ENCODE measurements at places on chromosomes 7 and 10.

DNA sequence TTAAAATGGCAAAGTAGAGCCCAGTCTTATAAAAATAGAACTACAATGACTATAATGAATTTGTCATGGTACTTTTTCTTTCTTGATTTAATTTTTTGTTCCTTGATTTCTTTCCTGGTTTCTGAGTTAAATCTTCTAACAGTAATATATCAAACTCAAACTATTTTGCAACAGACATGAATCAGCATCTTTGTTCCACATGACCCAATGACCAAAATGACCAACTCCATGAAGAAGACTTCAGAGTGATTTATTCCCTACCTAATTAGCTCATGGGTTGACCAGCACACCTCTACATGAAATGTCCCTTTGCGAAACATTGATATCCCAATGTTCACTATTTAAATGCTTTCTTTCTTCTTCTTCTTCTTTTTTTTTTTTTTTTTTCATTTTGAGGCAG lies 30.9 kb downstream of the NMT2 start:
- no peak for DNase-seq

GRCh38 chr10:60797200-60797599 lies 18.9 kb downstream of the CDK1 start:
- no peak for DNase-seq

DNA sequence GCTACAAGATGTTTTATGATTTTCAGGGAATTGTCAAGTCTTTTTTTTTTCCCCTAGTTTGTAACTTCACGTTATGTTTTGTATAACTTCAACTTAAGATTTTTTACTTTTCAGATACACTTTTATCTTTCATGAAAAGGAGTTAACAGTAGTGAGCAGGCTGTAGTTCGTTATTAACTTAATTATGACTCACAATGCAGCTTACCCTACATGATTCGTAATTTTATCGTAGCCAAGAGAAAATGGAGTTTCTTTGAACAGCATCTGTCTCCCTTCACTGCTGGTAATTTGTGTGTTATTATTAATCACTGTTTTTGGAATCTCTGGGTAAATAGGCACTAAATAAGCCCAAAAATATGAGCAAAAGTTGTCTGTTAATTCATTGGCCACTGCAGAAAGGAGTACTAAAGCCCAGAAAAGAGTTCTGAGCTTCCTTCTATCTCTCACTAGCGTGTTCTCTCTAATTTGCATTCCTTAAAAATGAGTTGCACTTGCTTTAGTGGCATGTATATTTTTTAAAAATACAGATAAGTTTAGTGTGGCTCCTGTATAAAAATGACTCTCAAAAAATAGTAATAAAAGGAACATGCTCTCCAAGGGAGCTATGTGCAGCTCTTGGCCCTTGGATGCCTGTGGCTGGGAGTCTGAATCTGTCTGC lies 36.1 kb downstream of the RALA start:
- DNase-seq = no peak

GRCh38 chr7:48691788-48692187 lies 232.6 kb upstream of the CDC14C start:
- DNase-seq = no peak

DNA sequence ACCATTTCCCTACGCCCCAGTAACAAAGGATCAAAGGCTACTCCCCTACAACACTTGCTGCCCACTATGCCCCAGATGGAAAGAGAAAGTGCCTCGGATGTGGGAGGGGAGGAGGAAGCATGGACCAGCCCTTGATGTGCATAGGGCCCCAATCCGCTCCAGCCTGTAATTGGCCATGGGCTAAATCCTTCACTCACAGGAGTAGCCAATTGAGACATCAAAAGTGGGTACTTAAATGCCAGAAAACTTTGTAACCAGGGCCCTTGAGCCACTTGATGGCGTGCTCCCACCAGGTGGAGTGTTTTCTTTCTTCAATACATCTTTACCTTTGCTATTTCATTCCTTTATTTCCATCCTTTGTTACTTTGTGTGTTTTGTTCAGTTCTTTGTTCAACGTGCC lies 500.5 kb upstream of the LRRN3 start:
- no peak for DNase-seq

DNA sequence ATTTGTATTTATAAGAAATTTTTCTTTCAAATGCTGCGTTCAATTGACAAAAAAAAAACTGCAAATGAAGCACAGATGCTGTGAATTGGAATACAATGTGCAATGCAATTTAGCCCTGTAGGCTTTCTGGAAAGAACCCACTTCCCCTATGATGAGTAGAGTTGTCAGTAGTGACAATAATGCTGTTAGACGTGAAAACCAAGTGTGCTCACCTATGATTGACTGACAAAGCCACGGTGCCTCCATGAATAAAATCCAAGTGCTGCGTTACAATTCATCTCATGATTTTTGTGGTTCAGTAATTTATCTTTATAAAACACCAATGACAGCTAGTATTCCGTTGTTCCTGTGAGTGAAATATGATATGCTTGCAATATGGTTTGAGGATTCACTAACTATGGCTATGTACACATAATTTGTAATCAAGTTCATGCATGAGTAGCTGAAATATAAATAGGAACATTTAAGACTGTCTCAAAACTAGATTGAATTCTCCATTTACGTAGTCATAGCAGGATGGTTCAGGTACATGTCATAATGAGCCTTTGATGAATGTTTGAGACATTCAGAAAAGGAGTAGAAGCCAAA lies 1160.3 kb downstream of the CNTNAP2 start:
- no peak for DNase-seq

DNA sequence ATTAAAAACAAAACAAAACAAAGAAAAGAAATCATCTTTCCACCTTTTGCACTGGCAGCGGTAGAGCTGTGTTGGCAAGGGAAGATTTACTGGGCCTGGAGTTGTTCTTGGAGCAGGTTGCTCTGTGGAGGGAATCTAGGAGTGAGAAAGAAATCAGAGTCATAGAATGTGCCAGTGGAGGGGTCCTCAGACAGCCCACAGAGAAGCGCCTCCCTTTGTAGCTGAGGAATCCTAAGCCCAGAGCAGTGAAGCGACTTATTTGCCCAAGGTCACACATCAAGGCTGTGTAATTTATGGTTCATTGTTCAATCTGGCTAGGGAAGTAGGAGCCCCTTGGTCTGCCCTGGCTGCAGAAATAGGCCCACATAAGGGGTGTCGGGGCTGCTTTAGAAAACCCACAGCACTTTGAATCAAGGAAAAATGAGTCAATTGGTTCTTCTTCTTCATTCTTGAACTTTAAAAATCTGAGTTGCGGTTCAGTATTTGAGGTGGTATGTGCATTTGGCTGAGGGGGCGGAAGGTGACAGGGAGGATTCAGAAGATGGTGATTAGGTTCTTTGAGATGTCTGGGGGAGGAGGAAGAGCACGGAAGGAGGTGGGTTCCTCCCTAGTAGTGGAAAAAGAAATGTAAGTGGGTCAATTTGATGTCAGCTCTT lies 253.7 kb downstream of the PTEN start:
- peak; percentile 64 for DNase-seq

DNA sequence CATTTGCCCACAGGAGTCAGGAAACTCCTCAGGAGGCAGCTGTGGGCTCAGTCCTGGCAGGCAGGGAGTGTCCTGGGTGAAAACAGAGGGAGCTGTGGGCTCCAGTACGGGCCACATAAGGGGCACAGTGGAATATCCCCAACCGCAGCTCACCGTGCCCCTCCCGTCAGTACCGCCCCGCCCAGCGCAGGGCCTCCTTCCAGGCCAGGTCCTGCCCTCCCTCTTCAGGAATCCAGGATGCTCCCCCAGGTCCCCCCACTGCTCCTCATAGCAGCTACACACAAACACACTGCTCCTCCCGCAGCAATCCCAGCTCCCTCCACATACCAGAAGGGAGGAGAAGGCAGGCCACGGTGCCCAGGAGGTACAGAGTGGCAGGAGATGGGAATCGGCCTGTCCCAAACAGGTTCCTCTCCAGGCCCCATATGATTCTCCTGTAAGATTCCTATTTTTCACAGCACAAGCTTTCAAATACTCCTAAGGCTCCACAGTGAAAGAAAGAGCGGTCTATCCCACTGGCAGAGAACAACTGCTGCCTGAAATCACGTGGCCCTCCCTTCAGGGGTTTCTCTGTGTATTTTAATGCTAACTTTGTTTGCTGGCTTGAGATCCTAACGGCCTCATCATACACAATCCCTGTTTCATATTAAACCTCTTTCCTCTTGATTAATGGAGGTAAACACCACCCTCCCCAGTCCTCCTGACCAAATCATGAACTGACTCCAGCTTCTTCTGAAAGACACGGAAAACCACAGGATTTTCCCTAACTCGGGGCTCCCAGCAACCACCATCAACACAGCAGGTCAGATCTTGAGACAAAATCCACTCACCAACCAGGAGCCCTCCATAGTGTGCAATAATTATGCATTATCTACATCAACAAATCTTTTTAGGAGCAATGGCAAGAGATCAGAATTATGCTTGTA lies 178.7 kb downstream of the TNS3 start:
- DNase-seq = no peak

DNA sequence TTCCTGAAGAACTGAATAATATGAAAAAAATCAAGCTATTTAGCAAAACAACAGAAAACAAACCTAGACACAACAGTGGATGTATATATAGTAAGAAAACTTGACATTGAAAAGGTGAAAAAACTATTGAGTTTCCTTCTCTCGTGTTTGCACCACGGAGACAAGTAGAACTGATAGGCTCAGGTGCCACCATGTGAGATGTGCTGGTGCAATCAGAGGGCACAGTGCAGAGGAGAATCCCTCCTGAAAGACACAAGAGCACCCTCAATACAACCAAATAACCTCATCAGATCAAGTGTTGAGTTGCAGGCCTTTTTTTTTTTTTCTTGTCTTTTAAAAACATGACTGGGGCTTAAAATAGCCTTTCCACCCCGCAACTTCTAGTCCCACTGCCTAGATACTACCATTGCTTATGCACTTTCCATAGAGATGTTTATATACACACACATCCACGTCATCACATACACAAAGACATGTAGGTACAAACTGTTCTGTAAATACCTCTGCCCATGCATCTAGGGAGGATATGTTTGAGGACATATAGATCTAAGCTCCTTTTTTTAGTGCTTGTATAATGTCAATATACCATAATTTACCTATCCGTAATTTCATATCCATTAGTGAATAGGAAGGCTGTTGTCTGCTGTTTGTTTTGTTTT lies 54.1 kb downstream of the UBE2H start:
- DNase-seq = no peak

GRCh38 chr7:19491821-19492452 lies 216.9 kb downstream of the POLR1F start:
- no peak for DNase-seq

DNA sequence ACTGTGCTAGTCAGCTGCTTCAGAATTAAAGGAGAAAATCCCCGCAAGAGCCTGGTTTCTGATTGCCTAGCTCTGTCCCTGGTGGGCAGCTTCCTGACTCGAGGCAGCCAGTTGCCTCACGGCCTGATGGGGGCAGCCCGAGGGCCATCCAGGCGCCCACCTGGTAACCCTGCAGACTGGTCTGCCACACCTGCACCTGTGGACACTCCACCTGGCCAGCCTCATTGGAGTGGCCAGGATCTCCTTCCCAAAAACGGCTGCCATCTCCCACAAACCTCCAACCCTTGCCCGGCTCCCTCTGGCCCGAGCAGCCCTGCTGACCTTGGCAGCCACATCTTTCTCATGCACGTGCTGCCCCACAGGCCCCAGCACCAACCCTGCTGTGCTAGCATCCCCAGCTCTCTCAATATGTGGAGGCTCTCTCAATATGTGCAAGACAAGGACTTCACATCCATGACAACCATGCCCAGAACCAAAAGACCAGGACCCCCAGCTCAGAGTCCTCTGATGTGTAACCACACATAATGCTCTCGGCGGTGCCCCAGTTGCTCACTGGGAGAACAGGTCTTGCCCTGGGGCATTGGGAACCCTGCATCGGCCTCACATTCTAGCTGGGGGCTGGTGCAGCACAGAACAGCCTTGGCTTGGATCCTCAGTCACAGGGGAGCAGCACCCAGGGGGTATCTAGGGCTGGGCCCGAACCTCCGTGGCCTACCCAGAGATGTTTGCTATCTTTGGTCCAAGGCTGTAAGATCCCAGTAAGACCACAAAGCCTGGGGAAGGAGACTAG lies 14.6 kb downstream of the DRGX start:
- no peak for DNase-seq
